ENCODE measurements at places on chromosomes 5 and 9. TPM values are rescaled to one million over a fixed set of nuclear protein-coding genes. Genes with fewer than 3 reads are reported as not detected.

Gene FLT4
- total RNA-seq, result 11.6 TPM

Gene DRD1
- not detected for total RNA-seq

Gene DMAC1
- 10.5 TPM for total RNA-seq

Gene GLIPR2
- total RNA-seq, result 5.2 TPM

Gene NME5
- not detected for total RNA-seq

Gene WDR31
- 1.8 TPM for total RNA-seq

Gene TMEFF1
- not detected for total RNA-seq

Gene ARID3C
- not detected for total RNA-seq

Gene TMEM167A
- 18.8 TPM for total RNA-seq

Gene FOXD4L5
- total RNA-seq, result not detected

Gene CA9
- total RNA-seq, result 3.2 TPM

Gene RORB
- 0.19 TPM for total RNA-seq

Gene MYMK
- not detected for total RNA-seq

Gene HBEGF
- total RNA-seq, result 17.2 TPM

Gene CYLC2
- total RNA-seq, result not detected

Gene RASGRF2
- total RNA-seq, result 5.3 TPM

Gene ACTL7A
- total RNA-seq, result not detected

Gene MYOZ3
- total RNA-seq, result not detected

Gene VAV2
- total RNA-seq, result 9.1 TPM

Gene TICAM2
- 0.72 TPM for total RNA-seq

Gene INVS
- total RNA-seq, result 8.3 TPM

Gene DMRT3
- not detected for total RNA-seq

Gene KLF4
- total RNA-seq, result 846 TPM

Gene ORM2
- total RNA-seq, result not detected

Gene NUP155
- total RNA-seq, result 17.8 TPM

Gene INSL4
- not detected for total RNA-seq

Gene ZNF879
- total RNA-seq, result 8.4 TPM

Gene GABRA1
- total RNA-seq, result not detected

Gene UBQLN1
- 106 TPM for total RNA-seq

Gene PDE4D
- total RNA-seq, result 14.7 TPM

Gene PJA2
- 49.7 TPM for total RNA-seq

Gene NUTM2G
- not detected for total RNA-seq

Gene SELENOP
- total RNA-seq, result 311 TPM

Gene HMCN2
- 1.9 TPM for total RNA-seq

Gene FBP2
- 1.5 TPM for total RNA-seq

Gene SIT1
- not detected for total RNA-seq

Gene PCDHGA8
- 0.97 TPM for total RNA-seq

Gene PCDHB12
- total RNA-seq, result not detected

Gene C1QTNF3
- 6.9 TPM for total RNA-seq

Gene SGCD
- 2.3 TPM for total RNA-seq

Gene TAF11L5
- total RNA-seq, result not detected

Gene PCDHB14
- 5.4 TPM for total RNA-seq

Gene CTNND2
- 0.34 TPM for total RNA-seq

Gene SYNPO
- 4.5 TPM for total RNA-seq

Gene JAKMIP2
- 0.34 TPM for total RNA-seq

Gene LEAP2
- 0.84 TPM for total RNA-seq

Gene AK3
- total RNA-seq, result 102 TPM

Measured in lower leg skin (tissue), 4 donors.